ENCODE measurements at places on chromosomes 3 and 15.

DNA sequence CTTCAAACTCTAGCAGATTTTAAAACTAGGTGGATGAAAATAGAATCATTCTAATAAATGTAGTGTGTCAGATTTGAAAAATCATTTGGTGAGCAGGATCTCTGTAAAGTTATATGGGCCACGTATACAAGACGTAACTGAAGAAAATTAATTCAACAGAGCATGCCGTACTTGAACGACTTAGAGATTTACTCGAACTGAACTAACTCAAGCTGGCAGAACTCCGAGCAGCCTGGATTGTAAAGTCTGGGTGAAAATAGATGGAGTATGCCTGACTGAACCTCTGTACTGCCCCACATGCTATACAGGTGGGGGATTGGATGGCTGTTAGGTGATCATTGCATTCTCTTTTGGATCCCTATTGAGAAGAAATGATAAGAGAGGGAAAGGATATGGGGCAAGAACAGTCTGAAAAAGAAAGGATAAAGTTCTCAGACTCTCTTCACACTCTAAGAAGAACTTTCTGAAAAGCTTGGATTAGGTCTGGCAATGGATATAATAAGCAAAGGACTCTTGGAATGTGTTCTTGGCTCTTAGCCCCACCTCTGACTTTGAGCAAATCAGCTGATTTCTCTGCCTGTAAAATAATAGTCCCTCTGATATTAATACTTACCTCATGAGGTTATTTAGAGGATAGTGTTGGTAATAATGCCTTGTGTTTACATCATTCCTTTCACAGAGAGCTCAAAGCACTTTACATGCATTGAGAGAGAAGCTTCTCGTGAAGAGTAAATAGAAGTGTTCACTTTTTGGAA lies 147.5 kb downstream of the FILIP1L start:
- DNase-seq, result no peak

DNA sequence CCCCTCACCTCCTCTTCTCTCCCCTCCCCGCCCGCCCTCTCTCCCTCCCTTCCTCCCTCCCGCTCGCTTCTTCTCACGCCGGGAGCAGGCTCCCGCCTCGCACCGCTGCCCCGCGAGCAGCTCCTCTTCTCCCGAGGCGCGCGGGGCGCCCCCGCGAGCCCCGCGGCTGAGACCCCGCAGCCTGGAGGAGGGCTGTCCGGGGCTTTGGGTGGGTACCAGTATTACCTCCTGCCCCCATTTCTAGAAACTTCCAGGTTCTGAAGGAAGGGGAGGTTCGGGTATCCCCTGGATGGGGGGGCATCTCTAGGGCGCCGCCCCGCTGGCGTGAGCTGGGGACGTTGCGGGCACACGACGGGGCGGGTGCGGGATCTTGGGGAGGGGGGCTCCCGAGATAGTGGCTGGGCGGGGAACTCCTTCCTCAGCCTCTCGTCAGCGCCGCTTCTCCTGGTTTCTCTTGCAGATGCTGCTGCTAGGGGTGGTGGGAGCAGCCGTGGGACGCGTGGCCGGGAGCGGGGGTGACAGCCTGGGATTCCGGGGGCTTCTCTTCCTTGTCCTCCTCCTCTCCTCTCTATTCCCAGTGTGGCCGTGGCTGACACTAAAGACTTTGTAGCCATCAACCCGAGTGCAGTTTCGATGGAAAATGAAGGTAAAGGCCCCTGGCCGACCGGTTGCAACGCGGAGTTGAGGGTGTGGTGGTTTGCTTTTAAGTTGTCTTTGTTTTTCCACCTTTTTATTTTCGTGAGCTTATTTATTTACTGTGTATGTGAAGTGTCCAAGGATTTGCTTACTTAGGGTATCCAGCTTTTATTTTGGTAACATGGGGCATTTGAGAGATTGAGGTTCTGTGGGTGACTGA lies 474 bp downstream of the ATP2C1 start:
- DNase-seq, result peak; percentile 14

DNA sequence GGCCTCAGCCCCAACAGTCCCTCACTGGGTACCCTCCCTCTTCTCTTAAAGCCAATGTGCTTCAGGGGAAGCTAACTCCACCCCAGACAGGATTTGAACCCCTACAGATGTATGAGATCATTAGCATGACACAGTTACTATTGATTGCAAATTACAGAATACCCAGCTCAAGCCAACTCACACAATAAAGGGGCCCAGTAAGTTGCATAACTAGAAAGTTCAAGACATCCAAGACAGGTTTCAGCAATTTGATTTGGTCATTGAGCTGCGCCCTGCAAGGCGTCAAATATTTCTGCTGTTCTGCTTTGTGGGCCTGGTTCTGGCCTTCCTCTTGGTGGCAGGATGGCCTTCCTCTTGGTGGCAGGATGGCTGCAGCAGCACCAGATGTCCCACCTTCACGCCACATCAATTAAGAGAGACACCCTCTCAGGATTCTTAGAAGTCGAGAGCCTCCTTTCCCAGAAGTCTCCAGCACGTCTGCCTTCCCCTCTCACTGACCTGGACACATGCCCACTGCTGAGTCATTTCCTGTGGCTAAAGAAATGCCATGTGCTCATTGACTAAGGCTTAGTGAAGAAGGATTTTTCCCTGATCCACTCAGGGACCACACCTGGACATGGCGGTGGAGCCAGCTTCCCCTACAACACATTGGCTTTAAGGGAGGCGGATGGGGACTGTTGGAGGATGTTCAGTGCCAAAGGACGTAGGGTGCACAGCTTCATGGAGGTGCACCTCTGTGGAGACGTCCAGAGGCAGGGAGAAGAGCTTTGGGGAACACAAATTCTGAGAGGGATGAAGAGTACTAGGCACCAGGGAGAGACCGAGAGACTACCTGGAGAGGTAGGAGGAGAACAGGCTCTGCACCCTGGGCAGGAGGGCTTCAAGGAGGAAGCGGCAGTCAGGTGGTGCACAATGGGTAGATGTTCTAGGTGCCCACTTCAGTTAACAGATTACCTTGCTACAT lies 49.1 kb downstream of the DNASE1L3 start:
- no peak for DNase-seq

DNA sequence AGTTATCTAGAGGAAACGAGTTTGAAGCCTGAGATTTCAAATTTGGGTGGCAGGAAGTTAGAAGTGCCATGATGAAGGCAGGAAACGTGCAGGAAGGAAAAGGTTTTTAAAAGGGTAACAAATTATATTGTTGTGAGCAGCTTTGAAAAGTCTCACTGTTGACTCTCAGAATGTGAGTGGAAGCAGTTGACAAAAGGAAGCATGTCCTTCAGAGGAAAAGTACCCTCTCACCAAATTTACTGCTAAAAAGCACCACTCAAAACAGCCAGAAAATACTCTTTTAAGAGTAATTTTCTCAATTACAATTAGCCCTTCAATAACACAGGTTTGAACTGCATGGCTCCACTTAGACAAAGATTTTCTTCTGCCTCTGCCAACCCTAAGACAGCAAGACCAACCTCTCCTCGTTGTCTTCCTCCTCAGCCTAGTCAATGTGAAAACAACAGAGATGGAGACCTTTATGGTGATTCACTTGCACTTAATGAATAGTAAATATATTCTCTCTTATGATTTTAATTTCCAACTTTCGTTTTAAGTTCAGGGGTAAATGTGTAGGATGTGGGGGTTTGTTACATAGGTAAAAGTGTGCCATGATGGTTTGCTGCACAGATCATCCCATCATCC lies 117.1 kb upstream of the LIPC start:
- no peak for DNase-seq

DNA sequence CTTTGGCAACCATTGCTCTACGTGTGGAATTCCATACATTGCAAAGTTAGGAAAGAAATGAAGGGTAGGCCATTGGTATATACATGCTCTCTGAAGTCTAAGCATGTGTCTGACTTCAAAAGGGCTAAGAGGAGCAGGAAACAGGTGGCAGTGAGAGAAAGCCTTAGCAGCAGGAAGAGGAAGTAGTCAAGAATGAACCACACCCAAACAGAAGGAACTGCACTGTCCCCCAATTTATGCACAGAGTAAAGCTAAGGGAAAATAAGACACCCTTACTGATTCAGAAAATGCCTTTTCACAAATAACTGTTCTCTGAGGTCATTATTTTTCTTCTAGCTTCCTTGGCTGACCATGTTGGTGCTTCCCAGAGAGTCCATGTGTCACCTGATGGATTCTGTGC lies 575.4 kb downstream of the NTRK3 start:
- no peak for DNase-seq

- DNase-seq, result no peak
Observed at GRCh38 chr15:73781038-73781925, 28.1 kb upstream of the INSYN1 start.

DNA sequence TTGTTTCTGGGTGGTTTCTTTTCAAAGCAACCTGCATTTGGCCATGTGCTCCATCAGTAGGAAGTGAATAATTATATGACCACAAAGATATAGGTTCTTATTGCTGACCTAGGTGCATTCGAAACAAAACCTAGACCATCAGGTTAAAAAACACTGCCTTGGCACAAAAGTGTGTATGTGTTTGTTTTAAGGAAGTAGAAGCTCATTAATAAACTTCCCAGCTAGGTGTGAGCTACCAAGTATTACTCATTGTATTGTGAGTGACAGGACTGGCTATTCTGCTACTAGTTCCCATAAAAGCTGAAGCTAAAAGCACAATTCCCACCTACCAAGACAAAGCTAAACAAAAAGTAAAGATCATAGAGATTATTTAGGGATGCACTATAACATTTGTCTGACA lies 168.2 kb downstream of the TP63 start:
- no peak for DNase-seq

DNA sequence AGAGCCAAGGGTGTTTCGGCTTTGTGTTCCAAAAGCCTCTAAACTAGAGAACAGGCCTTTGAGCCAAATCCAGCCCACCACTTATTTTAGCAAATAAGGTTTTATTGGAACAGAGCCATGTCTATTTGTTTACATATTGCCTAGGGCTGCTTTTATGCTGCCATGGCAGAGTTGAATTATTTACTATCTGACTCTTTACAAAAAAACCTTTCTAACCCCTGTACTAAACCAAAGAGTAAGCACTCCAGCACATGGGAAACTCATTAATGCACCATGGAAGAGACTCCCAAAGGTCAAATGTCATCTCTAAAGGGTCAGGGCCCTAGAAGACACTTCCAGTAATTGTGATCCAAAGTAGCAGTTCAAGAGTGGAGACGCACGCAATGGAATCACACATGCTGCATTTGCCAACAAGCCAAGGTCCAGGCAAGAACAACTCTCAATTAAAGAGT lies 22.3 kb downstream of the OSBPL10 start:
- no peak for DNase-seq

- no peak for DNase-seq
Observed at GRCh38 chr15:78841376-78841706, 30.1 kb upstream of the ADAMTS7 start.

- no peak for DNase-seq
Observed at GRCh38 chr15:99399061-99399460, 147.8 kb downstream of the LRRC28 start.

GRCh38 chr3:11953350-11953749 lies 50.8 kb upstream of the SYN2 start:
- no peak for DNase-seq

DNA sequence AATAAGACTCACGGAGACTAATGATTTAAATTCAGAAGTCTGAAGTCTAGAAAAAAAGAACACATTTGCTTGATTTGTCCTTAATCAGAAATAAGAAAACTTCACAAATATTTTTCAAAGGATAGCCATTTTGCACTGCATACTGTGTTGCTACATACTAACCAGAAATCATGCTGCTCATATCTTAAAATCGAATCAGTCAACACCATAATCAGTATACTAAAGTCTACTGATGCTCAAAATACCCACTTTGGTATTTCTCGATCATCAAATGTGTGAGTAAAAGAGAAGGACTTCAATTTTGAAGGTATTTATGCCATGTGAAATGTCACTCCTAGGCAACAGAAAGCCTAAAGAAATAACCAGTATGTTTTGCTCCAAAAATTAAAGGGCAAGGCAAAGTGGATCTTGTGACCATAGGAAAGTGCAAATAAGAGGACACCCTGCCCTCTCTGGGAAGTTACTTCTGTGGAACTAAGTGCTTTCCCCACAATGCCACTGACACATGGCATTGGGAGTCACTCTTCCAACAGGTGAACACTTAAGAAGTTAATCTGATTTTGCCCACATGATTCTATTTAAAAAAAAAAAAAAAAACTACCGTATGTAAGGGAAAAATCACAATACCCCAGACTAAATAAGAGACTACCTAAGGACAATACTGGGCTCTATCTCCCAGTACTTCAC lies 2.7 kb downstream of the LRIG1 start:
- no peak for DNase-seq

GRCh38 chr3:73653877-73654276 lies 29.1 kb upstream of the PDZRN3 start:
- DNase-seq, result no peak

- no peak for DNase-seq
Observed at GRCh38 chr3:16998236-16998923, 113.6 kb downstream of the PLCL2 start.

DNA sequence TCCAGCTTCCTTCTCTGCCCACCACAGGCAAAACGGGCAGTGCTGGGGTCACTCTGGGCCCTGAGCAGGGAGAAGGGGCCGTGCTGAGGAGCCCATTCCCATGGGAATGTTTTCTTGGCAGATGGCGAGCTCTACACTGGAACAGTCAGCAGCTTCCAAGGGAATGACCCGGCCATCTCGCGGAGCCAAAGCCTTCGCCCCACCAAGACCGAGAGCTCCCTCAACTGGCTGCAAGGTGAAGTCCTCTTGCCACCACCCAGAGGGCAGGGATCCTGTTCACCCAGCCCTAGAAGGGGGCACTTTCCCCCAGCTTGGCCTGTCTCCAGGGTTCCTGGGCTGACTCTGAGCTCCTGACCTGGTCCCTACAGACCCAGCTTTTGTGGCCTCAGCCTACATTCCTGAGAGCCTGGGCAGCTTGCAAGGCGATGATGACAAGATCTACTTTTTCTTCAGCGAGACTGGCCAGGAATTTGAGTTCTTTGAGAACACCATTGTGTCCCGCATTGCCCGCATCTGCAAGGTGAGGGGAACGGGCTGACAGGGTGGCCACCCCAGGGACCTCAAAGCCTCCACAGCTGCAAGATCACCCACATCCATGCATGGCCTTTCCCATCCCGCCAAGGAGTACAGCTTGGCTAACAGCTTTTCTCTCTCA lies 12.4 kb downstream of the CIB1 start:
- DNase-seq, result no peak

GRCh38 chr3:16538507-16538906 lies 25.0 kb upstream of the RFTN1 start:
- DNase-seq, result no peak

GRCh38 chr15:44713006-44713966 lies 2.0 kb downstream of the B2M start:
- no peak for DNase-seq

DNA sequence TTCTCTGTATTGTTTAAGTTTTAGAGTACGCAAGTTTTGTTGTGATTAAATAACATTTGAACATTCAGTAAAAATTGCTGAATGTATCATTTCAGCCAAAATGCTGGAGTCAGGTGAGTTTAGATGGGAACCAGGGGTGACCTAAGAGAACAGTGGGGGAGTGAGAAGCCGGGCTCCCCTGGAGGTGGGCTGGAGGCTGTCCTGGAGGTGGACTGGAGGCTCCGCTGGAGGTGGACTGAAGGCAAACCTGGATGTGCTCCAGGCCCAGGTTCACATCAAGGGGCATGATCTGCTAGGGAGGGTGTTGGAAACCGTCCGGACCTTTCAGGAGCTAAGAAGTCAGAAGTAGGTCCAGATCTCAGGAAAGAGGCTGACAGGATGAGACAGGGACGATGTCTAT lies 23.7 kb downstream of the DNAJB8 start:
- no peak for DNase-seq

GRCh38 chr15:75051191-75051608 lies 27.8 kb downstream of the PPCDC start:
- DNase-seq, result no peak

GRCh38 chr3:49703443-49703927 lies 14.1 kb downstream of the RNF123 start:
- no peak for DNase-seq

- no peak for DNase-seq
Observed at GRCh38 chr3:50571486-50571885, 2.2 kb downstream of the HEMK1 start.
